ENCODE measurements at places on chromosomes 2 and 18. TPM values are rescaled to one million over a fixed set of nuclear protein-coding genes. Genes with fewer than 3 reads are reported as not detected.

Gene MPP4
- not detected for total RNA-seq

Gene IL18RAP
- not detected for total RNA-seq

Gene PIEZO2
- total RNA-seq = 0.23 TPM

Gene LIMS4
- 0.32 TPM for total RNA-seq

Gene SERPINB12
- not detected for total RNA-seq

Gene C2orf15
- total RNA-seq = not detected

Gene SLC35G4
- total RNA-seq = not detected

Gene NEMP2
- 0.24 TPM for total RNA-seq

Gene TMEM17
- 0.55 TPM for total RNA-seq

Gene ANKRD30B
- total RNA-seq = not detected

DNA sequence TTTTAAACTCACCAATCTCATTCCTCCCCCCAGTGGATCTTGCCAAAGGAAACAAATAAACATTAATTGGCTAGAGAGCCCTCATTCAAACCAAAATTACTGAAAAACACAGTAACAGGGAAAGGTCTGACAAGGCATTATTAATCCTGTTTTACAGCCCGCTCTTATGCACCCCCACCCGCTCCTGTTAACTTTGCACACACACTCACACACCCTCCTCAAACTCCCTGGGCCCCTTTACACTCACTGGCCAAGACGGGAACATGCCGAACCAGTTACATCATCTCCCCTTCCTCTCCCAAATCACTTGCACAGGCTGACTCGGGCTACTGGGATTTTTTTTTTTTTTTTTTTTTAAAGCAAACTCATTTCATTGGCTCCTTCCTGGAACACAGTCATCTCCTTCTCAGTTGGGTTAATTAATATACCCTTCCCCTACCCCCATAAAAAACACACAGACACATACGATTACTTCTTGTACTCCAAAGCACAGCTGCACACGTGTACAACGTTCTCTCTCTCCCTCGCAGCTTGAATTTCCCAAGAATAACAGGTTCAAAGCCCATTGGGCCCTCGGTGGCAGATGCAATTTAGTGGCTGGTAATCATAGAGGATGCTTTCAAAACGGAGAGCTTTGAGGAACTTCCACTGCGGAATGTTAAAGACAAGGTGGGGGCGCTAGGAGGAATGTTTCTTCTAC lies 31.8 kb downstream of the KLF7 start:
- H3K27ac ChIP-seq = peak overlapping the region; percentile 82
- no peaks in the 10 kb centered on the region for H3K36me3 ChIP-seq
- H3K4me1 ChIP-seq = peaks cover 71% of the 10 kb centered on the region
- no peak overlapping the region for H3K4me3 ChIP-seq

- H3K27me3 ChIP-seq = no peaks in the 10 kb centered on the region
- DNase-seq = no peak
- H3K27ac ChIP-seq = no peak overlapping the region
- H3K4me1 ChIP-seq = no peaks in the 10 kb centered on the region
- no peak overlapping the region for H3K4me3 ChIP-seq
Observed at GRCh38 chr2:153230977-153231376, 247.6 kb downstream of the RPRM start.

DNA sequence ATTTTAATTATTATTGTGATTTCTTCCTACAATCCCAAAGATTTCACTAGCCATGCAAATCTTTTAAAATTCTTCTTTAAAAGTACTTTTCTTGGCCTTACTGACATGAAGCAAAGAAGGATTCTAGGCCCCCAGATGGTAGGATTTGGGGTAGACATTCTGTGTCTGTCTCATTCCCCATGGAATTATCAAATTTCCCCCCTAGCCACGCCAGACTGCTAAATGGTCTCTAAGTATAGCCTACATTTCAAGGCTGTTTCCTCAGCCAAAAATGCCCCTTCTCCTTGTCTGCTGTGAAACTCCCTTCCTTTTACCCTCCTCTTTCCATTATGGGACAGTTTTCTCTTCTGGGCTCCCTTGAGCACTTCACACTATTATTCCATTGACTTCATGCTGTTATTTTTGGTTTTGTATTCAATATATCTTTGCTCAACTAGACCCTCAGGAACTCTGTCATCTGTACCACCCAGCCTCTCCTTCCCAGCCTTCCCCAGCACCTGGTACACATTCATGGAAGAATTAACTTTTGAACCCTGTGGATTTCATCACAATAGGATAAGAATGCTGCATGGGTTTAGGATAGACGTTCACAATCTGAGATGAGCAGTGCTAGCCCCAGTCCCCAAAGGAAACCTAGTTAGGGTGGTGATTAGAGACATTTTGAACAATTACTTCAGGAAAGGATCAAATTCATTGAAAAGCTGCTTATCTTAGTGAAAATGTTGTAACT lies 21.5 kb upstream of the CYP1B1 start:
- H3K27ac ChIP-seq = peak overlapping the region; percentile 35
- no peak for DNase-seq
- H3K4me1 ChIP-seq = peaks cover 8% of the 10 kb centered on the region
- H3K27me3 ChIP-seq = peaks cover 21% of the 10 kb centered on the region

GRCh38 chr2:80126596-80127189 lies 177.9 kb downstream of the LRRTM1 start:
- no peak for DNase-seq
- H3K4me3 ChIP-seq = no peak overlapping the region
- H3K27ac ChIP-seq = no peak overlapping the region
- H3K4me1 ChIP-seq = no peaks in the 10 kb centered on the region

DNA sequence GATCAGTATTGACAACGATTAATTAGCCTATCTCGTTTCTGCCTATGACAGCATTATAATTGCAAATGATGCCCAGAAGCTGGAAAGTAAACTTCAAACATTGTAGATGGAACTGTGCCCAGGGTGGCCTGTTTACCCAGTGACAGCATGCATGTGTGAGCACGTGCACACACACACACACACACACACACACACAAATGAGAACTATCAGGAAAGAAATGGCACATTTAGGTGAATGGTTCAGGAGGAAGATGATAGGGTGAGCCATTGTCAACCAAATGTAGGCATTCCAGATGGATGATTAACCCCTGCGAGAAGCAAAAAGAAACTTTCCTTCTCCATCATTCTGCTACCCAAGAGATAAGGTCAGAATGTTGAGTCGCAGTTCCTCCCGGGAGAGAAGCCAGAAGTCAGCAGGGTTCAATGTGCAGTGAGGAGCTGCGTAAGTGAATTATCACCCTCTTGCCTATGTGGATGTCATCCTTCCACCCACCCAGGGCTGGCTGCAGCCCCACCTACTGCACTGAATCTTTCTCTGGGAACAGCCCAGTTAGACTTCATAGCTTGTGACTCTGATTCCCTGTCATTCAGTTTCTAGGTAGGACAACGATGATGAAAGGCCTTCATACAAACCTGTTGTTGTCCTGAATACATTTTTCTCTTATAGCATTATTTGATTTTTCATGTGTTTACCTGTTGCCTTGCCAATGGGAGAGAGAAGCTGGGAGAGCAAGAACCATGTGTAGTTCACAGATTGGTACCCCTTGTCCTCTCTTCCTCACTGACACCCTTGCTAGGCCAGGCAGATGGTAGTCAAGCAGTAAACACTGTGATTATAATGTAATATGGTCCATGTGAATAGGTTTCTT lies 3.5 kb upstream of the APOB start:
- no peak overlapping the region for H3K4me3 ChIP-seq
- H3K27ac ChIP-seq = no peak overlapping the region
- H3K27me3 ChIP-seq = no peaks in the 10 kb centered on the region
- H3K4me1 ChIP-seq = peaks cover 9% of the 10 kb centered on the region
- DNase-seq = no peak

- DNase-seq = no peak
- H3K27ac ChIP-seq = no peak overlapping the region
- H3K4me3 ChIP-seq = no peak overlapping the region
Observed at GRCh38 chr2:241334813-241335212, 19.1 kb downstream of the SEPTIN2 start.

DNA sequence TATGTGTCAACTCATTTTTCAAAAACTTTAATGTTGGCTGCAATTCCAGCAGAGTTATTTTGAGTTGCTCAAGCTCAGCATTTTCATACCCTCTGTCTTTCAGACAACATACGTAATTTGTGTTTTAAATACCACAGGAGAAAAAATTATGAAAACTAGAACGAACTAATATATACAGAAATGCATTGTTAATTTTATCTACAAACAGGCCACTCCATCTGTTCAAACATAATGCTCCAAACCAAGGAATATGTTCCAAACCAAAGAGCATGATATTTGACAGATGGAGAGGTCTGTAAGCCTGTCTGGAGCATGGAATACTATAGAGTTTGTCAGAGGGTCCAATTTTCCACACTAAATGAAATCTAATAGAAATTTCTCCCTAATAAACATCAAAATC lies 536.2 kb upstream of the FSIP2 start:
- H3K27me3 ChIP-seq = no peaks in the 10 kb centered on the region
- no peak overlapping the region for H3K4me3 ChIP-seq
- H3K27ac ChIP-seq = no peak overlapping the region
- H3K4me1 ChIP-seq = no peaks in the 10 kb centered on the region

GRCh38 chr2:125684932-125685331 lies 971.0 kb upstream of the GYPC start:
- no peak for DNase-seq
- H3K4me1 ChIP-seq = no peaks in the 10 kb centered on the region
- no peak overlapping the region for H3K27ac ChIP-seq
- no peaks in the 10 kb centered on the region for H3K36me3 ChIP-seq

DNA sequence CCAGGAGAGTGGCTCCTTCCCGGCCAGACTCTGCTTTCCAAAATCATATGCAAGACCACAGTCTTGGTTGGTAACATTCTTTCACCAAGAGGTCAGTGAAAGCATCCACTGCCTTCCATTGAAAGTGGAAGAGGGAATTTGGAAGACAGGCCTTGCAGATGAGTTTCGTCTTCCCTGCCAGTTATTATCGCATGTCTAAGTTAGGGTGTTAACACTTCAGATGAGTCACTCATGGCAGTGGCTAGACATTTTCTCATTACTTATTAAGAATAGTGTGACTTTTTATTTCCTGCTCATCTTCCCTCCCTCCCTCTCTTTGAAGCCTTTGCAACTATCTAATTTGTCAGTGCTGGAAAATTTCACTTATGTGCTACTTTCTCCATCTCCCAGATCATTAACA lies 102.9 kb upstream of the EPB41L3 start:
- H3K4me3 ChIP-seq = no peak overlapping the region
- no peak overlapping the region for H3K27ac ChIP-seq
- H3K4me1 ChIP-seq = no peaks in the 10 kb centered on the region
- H3K36me3 ChIP-seq = no peaks in the 10 kb centered on the region
- no peaks in the 10 kb centered on the region for H3K27me3 ChIP-seq

DNA sequence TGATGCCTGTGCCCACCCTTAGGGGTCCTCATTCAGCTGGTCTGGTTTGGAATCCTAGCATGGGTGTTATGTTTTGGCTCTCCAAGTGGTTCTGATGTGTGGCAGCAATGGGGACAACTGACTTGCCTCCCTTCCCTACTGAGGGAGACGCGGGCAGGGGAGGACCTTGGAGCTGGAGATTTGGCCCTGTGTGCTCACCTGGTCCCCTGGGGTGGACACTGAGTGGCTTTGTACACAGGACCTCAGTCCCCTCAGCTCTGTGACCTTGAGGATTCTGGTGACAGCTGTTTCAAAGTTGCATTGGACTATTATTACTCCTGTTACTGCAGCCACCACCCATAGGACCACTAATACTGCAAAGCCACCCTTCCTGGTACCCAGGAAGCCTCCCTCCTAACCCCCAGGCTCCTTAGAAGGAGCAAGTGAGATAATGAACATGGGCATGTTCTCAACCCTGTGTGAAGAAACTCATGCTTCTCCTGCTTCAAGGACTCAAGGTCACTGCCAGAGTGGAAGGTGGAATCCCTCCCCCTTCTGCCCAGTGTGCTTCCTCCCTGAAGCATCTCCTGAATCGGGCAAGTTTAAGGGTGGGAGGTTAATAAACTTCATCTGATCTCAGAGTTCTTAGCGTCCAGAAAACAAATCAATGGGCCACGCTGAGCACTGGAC lies 26.5 kb downstream of the TMEM182 start:
- H3K36me3 ChIP-seq = no peaks in the 10 kb centered on the region
- H3K27ac ChIP-seq = peak overlapping the region; percentile 78
- H3K4me1 ChIP-seq = peaks cover 72% of the 10 kb centered on the region
- no peak overlapping the region for H3K4me3 ChIP-seq

GRCh38 chr2:40095000-40095399 lies 315.9 kb upstream of the THUMPD2 start:
- no peak overlapping the region for H3K4me3 ChIP-seq
- H3K4me1 ChIP-seq = no peaks in the 10 kb centered on the region
- no peaks in the 10 kb centered on the region for H3K36me3 ChIP-seq

- no peaks in the 10 kb centered on the region for H3K36me3 ChIP-seq
- DNase-seq = no peak
- no peak overlapping the region for H3K27ac ChIP-seq
- H3K4me3 ChIP-seq = no peak overlapping the region
- no peaks in the 10 kb centered on the region for H3K4me1 ChIP-seq
Observed at GRCh38 chr2:158723921-158724802, 71.0 kb upstream of the DAPL1 start.

DNA sequence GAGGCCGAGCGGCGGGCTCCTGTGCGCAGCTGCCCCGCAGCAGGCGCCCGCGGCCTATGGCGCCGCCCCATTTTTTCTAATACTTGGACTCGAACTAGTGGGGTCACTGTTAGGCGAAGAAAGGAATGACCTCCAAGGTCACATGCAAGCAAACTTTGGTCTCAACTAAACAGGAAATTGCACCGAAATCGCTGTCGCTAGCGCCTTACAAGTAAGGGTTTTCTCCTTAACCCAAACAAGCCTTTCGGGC lies 339 bp downstream of the ACAA2 start:
- no peaks in the 10 kb centered on the region for H3K27me3 ChIP-seq
- no peak for DNase-seq
- peak overlapping the region; percentile 95 for H3K4me3 ChIP-seq
- H3K36me3 ChIP-seq = no peaks in the 10 kb centered on the region
- peak overlapping the region; percentile 93 for H3K27ac ChIP-seq

GRCh38 chr2:78977661-78978145 lies 47.8 kb upstream of the REG3G start:
- H3K36me3 ChIP-seq = no peaks in the 10 kb centered on the region
- no peak for DNase-seq
- H3K4me1 ChIP-seq = no peaks in the 10 kb centered on the region
- no peaks in the 10 kb centered on the region for H3K27me3 ChIP-seq
- H3K4me3 ChIP-seq = no peak overlapping the region

GRCh38 chr18:63078471-63078870 lies 241.1 kb downstream of the BCL2 start:
- no peaks in the 10 kb centered on the region for H3K27me3 ChIP-seq
- no peaks in the 10 kb centered on the region for H3K4me1 ChIP-seq
- no peak for DNase-seq
- H3K27ac ChIP-seq = no peak overlapping the region
- H3K4me3 ChIP-seq = no peak overlapping the region

DNA sequence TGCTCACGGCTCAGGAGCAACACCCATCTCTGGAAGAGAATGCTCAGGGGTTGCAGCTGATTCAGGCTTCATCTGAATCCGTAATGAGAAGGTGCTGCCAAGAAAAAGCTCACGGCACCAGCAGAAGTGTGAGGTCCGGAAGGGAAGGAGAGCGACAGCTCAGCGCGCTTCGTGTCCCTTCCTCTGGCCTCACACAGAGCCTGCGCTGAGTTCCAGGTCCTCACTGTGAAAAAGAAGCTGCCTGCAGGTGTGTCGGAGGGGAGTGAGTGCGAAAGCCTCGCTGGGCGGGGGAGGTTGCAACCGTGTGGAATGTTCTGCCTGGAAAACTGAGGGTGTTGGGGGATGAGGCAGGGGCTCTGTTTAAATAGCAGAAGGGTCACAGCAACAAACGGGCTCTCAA lies 76.2 kb upstream of the TWIST2 start:
- peaks cover 15% of the 10 kb centered on the region for H3K27me3 ChIP-seq
- H3K36me3 ChIP-seq = no peaks in the 10 kb centered on the region
- no peaks in the 10 kb centered on the region for H3K4me1 ChIP-seq

GRCh38 chr18:25305584-25305983 lies 46.4 kb downstream of the ZNF521 start:
- no peaks in the 10 kb centered on the region for H3K4me1 ChIP-seq
- no peaks in the 10 kb centered on the region for H3K27me3 ChIP-seq
- no peaks in the 10 kb centered on the region for H3K36me3 ChIP-seq
- no peak overlapping the region for H3K27ac ChIP-seq
- H3K4me3 ChIP-seq = no peak overlapping the region
- no peak for DNase-seq
